Stimulated activated CD4-positive, alpha-beta T cell treated with anti-CD3 and anti-CD28 coated beads, Interleukin-2, amount 100 ng/mL, for 48 hours (primary cell): ENCODE measurements at places on chromosomes 6 and 20.

GRCh38 chr20:52083627-52084232, 107.8 kb downstream of the ZFP64 start:
- peak; percentile 34 for DNase-seq

DNA sequence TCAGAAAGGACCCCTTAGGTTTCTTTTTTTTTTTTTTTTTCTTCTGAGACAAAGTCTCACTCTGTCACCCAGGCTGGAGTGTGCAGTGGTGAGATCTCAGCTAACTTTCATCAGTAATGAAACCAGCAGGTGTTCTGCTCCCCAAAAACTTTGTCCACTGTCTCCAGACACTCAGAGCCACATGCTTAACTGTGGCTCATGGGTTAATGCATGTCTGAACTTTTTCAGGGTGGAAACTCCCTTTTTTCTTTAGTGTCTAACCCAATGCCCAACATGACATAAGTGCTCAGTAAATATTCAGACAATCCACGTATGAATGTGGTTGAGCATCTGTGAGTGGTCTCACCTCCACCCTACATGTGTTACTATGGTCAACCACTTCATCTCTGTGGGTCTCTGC, 45.4 kb downstream of the MYB start:
- DNase-seq = no peak

GRCh38 chr6:24763578-24763977, 11.2 kb upstream of the GMNN start:
- no peak for DNase-seq

GRCh38 chr20:48463096-48463720, 364.6 kb downstream of the PREX1 start:
- DNase-seq = no peak

GRCh38 chr20:9573335-9574151, 59.2 kb downstream of the LAMP5 start:
- no peak for DNase-seq

- DNase-seq = no peak
Measured at GRCh38 chr20:61567204-61567603, 315.1 kb downstream of the CDH4 start.

DNA sequence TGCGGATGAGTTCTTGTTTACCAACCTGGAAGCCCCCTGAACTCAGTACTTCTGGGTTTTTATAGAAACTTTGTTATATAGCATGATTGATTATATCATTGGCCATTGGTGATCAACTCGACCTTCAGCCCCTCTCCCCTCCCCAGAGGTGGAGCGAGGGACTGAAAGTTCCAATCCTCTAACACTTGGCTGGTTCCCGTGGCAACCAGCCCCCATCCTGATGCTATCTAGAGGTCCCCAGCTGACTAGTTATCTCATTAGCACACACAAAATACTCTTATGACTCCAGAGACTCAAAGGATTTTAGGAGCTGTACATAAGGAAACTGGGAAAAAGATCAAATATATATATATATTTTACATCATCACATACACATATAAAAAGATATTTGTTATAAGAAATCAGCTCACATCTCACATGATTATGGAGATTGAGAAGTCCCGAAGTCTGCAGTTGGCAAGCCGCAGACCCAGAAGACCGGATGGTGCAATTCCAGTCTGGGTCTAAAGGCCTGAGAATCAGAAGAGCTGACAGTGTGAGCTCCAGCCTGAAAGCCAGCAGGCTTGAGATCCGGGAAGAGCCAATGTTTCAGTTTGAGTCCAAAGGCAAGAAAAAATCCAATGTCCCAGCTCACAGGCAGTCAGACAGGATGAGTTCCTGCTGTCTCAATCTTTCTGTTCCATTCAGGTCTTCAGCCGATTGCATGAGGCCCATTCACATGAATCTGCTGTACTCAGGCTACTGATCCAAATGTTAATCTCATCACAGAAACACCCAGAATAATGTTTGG, 179.3 kb upstream of the DTNBP1 start:
- DNase-seq = no peak

- DNase-seq = no peak
Measured at GRCh38 chr6:166955121-166955864, 1.1 kb downstream of the RNASET2 start.
